ENCODE measurements at places on chromosomes 5 and 9.

- no peak for DNase-seq
These were observed 99.1 kb downstream of the ENC1 start for GRCh38 chr5:74541381-74541781.

- DNase-seq = no peak
These were observed 10.4 kb upstream of the CEP120 start for GRCh38 chr5:123433596-123433995.

- DNase-seq = no peak
These were observed 231.0 kb downstream of the ARHGEF28 start for GRCh38 chr5:73856997-73857396.

DNA sequence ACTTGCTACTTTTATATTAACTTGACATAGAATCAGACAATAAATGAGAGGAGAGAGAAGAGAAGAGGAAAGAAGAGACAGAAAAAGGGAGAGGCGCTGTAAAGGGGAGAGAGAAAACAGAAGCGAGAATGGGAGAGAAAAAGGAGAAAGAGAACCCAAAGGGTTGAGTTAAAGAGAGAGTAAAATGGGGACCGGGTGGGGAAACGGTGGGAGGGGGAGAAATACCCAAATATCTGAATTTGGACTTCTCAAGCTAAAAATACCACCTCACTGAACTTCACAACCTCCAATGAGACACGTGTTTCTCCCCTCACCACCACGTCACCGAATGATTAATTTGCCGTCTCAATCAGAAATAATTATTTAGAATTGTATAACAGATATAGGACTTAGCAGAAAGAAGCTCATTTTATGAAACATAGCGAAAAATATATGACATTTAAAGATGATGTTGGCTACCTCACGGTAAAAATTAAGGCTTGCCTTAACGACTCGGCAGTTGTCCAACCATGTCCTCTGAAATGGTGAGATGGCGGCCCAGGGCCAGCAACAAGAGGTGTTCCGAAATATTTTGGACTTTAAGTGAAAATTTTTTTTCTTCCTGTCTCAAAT is 204.1 kb downstream of the MEF2C start:
- DNase-seq = no peak

- DNase-seq = no peak
These were observed 115.9 kb upstream of the SH3GL2 start for GRCh38 chr9:17462869-17463464.

GRCh38 chr5:72107131-72107900 is at the start of gene MAP1B:
Gene MAP1B (plus strand): TSS chr5:72107475. CDS start chr5:72107532, 57 bp downstream.
- DNase-seq = no peak

- no peak for DNase-seq
These were observed 13.5 kb downstream of the RABGAP1 start for GRCh38 chr9:122954253-122954691.

DNA sequence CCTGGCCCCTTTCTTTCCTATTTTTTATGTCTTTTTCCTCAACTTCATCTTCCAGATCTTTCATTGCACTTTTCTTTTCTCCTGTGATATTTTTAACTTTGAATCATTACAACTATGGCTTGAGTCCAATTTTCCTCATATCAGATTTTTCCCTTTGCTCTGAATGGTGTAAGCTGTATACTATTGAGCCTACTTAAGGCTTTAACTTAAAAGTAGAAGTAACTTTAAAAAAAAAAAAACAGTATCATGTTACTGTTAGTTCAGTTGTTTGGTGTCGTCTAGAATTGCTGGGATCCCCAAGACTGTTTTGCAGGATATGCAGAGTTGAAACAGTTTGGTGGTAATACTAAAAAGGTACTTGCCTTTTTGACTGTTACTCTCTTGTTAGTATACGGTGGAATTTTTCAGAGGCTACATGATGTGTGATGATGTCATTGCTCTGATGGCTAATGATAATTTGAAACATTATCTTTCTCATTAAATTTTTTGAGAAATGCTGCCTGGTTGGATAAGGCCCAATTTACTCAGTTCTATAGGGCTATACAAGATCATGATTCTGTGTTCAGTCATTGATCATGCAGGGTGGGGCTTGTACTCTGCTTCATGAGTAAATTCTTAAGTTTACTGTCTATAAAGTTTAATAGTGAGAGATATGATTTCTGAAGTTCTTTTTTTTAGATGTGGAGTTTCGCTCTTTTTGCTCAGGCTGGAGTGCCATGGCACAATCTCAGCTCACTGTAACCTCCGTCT is 8.8 kb downstream of the NAA35 start:
- DNase-seq = no peak

GRCh38 chr9:129109952-129110739 is 447 bp downstream of the CRAT start:
- DNase-seq = no peak

GRCh38 chr9:133897675-133898074 is 94.4 kb downstream of the VAV2 start:
- DNase-seq = no peak

GRCh38 chr9:80025796-80026520 is 454.2 kb downstream of the TLE4 start:
- no peak for DNase-seq

DNA sequence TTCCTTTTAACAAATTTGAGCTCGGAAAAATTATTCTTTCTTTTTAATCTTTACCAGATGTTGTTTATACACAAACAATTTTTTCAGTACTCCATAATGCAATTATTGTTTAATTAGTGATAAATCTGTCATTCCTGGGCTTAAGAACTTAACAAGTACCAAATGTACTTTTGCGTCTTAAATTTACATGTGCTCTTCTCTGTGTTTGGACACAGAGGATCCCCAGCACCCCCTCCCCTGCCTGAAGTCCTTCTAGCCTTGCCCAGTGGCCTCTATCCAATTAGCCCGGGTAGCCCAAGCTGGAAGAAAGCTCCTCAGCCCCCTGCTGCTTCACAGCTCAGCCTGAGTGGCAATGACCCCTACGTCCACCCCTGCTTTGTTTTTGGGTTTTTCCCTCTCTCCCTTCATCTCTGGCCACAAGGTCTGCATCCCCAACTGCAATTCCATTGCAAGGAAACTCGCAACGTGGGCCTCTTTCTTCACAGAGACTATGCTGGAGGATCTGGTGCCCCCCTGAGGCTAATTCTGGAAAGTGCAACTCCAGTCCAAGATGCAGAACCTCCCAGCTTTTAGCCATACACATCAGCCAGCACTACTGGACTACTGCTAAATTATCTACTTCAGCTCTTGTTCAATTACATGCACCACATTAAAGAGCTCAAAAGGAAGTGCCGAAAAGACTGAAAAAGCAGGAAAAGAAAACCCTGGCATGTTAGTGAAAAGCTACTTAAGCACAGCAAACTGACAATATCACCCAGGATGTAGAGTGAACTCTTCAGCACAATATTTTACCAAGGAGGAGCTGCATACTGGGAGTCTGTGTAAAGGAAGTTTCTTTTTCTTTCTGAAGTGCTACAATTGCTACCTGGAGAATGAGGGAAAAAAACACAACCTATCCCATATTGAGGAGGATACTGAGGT is 186.2 kb downstream of the FANCC start:
- DNase-seq = peak; percentile 35

- DNase-seq = no peak
These were observed 120.6 kb downstream of the PIK3R1 start for GRCh38 chr5:68336200-68336599.

GRCh38 chr5:119059740-119060255 is 11.1 kb upstream of the DMXL1 start:
- no peak for DNase-seq

DNA sequence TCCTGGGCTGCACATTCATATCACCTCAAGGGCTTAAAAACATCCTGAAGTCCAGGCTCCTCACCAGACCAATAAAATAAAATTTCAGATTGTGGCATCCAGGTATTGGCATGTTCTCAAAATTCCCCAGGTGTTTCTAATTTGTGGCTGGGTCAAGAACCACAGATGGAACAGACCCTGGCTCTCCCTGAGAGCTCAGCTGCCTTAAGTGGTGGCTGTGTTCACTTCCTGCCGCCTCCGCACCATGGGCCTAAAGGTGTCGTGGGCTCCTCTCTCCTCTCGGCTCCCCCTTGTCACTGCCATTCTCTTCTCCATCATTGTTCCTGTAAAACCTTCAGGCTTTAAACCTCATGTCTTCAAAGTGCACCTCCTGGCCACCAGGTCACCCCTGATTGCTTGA is 17.8 kb upstream of the CCNJL start:
- DNase-seq = no peak

GRCh38 chr9:135805422-135806022 is 101.8 kb downstream of the CAMSAP1 start:
- no peak for DNase-seq

GRCh38 chr5:105167092-105167491 is 1604.5 kb upstream of the NUDT12 start:
- no peak for DNase-seq

- no peak for DNase-seq
These were observed 117.8 kb downstream of the CCDC192 start for GRCh38 chr5:127820910-127821553.

- no peak for DNase-seq
These were observed 7.3 kb downstream of the CDC14B start for GRCh38 chr9:96612105-96612965.

DNA sequence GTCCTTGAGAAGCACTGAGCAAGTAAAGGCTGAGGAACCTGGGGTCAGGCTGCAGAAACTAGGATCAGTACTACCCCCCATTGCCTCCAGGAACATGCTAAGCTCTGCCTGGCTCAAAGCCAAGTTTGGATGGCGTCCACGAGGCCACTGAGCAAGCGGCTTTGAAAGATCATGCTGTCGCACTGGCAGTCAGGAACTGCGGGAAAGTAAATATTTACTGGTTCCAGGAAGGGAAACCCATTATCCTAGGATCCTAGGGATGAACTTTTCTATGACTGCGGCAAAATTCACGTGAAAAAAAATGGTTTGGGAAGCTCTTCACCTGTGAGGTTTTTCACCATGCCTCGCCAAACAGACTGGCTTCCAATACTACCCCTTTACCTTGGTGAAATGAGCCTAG is 75.3 kb upstream of the PJA2 start:
- no peak for DNase-seq

DNA sequence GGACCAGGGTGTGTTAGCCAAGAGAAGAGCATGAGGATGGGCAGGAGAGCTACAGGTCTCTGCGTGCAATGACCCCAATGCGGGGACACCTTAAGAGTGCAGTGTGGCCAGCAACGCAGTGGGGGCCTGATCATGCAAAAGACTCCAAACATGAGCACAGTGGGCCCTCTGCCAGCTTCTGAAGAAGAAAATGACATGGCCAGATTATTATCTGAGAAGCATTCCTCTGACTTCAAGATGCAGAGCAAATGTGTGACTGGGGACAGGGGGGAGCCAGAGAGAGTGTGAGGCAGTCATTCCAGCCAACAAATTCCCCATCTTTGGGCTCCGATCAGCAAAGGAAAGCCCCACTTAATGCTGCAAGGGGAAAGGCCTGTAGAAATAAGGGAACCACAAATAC is 229.4 kb downstream of the CDK5RAP2 start:
- DNase-seq = no peak

DNA sequence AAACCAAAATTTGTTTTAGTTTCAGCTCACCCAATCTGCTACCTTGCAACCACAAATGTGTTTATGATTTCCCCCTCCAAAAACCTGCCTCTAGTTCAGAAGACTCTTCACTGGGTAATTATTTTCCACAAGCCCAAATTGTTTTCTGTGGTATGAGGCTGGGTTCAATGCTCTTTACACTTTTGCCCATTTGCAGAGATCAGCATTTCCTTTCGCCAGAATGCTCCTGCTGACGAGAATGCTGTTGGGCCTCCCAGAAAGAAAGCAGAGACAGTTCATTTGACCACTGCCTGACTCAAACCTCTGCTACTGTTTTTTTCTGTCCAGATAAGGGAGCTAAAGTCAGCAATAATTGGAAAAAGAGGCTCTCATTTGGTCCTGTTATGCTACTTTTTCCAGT is 427.3 kb downstream of the PDE4D start:
- DNase-seq = no peak

DNA sequence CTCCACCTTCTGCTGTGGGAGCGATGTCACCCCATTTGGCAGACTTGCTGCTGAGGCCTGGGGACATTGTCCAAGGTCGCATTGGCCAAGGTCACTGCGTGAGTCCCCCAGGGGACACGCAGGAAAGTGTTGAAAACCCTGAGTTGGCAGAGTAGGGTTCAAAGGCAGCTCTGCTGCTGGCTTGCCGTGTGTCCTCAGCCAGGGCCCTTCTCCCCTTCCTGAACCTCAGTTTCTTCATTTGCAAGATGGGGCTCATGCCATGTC is 14.0 kb downstream of the ASS1 start:
- no peak for DNase-seq

DNA sequence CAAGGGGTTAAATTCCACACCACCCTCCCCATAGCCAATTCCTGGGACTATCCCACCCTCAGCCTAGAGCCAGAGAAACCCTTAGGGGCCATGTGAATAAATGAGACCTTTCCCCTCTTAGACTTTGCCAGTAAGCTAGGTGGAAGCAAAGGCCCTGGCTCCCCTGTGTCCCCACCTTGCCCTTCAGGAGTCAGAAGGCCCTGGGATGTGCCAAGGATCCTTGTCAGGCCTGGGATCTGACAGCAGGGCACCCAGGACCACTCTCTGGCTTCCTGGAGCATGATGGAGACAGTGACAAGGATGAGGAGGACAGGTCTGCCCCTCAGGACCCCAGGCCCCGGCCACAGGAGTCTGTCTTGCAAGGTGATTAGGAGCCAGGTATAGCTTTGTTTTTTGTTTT is 125.0 kb upstream of the HAND1 start:
- no peak for DNase-seq

GRCh38 chr9:104553261-104553660 is 15.7 kb upstream of the OR13C8 start:
- no peak for DNase-seq

- DNase-seq = no peak
These were observed 41.0 kb downstream of the PSD2 start for GRCh38 chr5:139836469-139837208.

- DNase-seq = no peak
These were observed 47.2 kb downstream of the CMYA5 start for GRCh38 chr5:79736528-79737514.

DNA sequence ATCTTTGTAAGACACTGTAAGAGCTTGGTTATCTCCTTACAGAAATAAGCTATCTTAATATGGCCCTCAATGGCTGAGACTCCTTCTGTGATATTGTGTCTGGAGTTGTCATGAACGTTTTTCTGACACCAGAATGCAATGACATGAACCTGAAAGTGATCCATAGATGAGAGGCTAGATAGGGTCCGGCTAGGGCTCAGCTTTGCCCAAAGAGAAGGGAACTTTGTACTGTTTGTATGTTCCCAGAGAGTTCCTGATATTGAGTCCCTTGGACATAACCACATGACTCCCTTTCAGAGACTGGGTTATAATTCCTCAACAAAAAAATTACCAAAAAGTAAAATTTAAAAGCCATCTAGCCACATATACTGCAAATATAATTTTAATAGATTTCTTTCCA is 575.8 kb upstream of the CLINT1 start:
- no peak for DNase-seq

GRCh38 chr5:143642791-143643190 is 169.2 kb upstream of the HMHB1 start:
- DNase-seq = no peak

GRCh38 chr5:171367424-171368370 is 20.0 kb upstream of the NPM1 start:
- DNase-seq = no peak

DNA sequence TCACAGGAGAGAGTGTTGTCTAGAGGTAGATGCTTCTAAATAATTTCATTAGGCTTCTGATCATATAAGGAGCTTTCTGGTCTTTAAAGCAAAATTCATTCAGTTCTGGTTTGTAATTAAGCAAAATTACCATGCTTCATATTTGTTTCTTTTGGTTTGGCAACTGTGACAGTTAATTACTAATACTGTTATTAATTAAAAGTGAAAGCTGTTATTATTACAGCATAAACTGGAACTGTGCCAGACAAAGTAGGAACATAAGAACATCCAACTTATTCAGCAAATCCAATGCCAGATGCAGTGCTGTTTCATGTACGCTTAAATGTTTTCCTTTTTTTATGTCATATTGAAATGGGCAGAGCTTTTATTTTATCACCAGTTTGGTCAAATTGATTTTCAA is 70.4 kb upstream of the DAB2 start:
- DNase-seq = no peak
